ENCODE measurements at places on chromosomes 13 and 19.

DNA sequence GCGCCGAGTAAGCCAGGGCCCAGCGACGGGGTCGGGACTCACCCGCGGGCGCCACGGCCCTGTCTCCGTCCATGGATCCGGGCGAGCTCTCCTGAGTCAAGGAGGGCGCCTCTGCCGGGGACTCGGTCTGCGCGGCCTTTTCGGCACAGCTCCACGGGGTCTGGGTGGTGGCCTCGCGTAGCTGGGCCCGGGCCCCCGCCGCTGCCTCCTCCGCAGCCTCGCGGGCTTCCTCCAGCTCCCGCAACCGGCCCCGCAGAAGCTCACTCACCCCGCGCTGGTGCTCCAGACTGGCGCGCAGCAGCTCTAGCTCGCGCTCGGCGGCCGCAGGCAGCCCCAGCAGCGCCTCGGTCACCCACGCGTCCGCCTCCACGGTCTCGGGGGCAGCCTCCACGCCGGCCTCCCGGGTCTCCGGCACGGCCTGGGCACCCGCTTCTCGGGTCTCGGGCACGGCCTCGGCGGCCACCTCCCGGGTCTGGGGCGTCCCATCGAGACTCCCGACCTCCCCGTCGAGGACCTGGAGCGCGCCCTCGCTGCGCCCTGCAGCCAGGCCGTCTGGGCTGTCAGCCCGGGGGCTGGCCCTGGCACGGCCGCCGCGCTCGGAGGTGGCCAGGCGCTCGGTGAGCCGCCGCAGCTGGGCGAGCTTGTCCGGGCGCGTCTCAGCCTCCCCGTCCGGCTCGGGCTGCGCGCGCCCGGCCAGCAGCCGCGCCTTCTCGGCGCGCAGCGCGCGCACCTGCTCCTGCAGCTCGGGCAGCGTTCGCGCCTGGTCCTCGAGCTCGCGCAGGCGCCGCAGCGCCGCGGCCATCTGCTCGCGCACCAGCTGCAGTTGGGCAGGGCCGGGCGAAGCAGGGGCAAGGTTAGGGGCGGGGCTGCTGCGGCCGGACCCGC is 8.4 kb downstream of the KANK3 start:
- peak; percentile 48 for DNase-seq

- peak; percentile 22 for DNase-seq
These were observed 63.4 kb downstream of the SMARCA4 start for GRCh38 chr19:11024259-11024658.

DNA sequence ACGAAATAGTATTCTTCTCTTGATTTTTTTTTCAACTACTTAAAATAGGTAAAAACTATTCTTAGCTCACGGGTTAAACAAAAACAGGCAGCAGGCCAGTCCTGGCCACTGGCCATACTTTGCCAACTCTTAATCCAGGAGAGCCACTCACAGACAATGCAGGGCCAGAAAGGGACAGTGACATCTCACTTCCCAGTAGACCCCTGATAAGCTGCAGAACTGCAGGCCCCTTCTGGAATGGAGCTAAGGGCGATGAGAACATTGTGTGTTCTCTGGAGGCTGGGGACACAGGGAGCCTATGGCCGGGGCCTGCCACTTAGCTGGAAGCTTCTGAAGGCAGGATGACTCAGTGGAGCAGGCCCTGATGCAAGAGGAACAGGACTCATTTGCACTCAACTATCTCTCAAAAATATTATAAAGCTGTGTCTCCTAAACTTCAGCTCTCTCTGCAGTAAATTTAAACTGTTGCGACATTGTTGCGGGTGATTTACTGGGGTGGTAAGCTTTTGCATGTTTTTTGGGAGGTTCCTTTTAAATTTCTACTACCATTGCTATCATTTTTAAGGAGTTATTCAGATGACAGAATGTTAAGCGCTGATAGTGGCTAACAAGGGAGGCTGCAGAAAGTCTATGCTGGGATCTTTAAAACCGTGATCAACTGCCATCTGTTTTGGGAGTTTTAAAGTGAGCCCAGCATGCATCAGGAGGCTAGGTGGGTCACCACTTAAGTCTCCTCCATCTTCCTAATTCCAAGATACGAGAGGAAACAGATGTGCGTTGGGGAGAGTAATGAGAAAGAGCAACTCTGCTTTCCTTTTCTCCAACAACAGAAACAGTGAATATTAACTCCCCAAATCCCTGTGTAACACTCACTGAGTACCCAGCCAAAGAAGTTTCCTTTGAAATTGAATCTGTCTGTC is 33.2 kb upstream of the KATNAL1 start:
- peak; percentile 93 for DNase-seq

DNA sequence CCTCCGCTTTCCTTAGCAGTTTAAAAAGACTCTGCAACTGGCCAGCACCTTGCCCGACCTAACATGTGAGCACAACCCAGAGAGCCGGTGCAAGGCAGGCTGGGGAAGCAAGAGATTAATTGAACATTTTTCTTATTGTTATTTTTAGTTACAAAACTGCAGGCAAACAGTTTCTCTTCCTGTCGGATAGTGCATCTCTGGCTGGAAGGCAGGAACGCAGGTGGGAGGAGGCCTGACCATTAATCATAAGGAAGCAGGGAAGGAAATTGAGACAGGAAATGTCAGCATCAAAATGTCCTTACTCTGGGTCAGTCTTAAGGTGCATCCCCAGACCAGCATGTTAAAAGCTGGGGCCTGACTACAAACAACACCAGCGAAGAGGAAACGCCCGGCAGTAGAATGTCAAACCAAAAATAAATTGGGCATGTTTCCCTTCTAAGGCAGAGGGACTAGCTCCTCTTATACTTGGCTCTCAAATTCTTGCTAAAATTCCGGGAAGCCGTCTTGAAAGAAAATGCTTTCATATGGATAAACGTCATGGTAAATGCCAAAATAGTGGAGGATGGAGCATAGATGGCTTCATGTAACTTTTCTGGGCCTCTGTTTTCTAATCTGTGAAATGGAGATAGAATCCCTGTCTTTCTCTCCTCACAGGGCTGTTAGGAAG is 226.8 kb downstream of the RAP2A start:
- no peak for DNase-seq

GRCh38 chr13:100561599-100562204 is 26.9 kb downstream of the GGACT start:
- DNase-seq: no peak

- no peak for DNase-seq
These were observed 2.6 kb downstream of the LYPD5 start for GRCh38 chr19:43799502-43800142.

DNA sequence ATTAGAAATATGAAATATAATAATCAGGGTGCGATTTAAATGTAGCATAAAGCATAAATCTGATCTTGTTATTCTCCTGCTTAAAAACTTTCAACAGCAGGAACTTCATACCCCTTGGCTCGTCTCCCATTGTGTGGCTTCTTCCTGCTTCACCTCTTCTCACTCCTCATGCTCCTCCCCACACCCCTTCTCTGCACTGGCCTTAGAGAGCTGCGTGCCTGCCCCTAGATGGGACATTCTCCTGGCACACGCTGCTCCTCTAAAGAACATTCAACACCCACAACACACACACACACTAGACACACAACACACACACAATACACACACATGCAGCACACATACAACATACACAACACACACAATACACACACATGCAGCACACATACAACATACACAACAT is 104.6 kb upstream of the RAP2A start:
- no peak for DNase-seq

DNA sequence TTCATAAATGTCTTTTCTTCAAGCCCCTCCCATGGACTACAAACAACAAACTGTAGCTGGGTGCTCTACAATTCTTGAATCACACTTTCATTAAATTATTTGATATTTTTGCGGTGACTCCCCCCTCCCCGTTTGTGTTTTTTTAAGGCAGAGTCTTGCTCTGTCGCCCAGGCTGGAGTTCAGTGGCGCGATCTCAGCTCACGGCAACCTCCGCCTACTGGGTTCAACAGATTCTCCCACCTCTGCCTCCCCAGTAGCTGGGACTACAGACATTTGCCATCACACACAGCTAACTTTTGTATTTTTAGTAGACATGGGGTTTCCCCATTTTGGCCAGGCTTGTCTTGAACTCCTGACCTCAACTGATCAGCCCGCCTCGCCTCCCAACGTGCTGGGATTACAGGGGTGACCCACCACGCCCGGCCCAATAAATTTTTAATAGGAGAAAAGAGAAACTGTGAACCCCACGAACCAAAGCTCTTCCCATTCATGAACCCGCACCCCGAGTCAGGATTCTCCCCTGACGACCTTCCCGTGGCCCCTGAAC is 703 bp downstream of the ZNF506 start:
- DNase-seq: no peak
